Epithelial cell of prostate (primary cell): ENCODE measurements at places on chromosomes 2 and 18.

DNA sequence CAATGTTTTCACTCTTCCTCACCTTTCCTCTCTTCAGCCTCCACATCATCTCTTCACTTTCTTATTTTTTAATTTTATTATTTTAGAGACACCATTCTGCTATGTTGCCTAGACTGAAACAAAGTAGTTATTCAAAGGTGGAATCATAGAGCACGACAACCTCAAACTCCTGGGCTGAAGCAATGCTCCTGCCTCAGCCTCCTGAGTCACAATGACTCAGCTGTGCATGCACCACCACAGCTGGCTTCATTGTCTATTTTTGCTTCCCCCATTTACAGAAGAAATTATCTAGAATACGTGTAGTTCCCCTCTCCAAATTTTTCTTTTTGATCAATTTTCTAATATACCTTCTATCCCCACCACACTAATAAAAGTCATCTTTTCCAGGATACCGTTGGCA lies 911.5 kb upstream of the SOX11 start:
- DNase-seq = no peak

- no peak for DNase-seq
These were observed 5.9 kb upstream of the XRCC5 start for GRCh38 chr2:216103213-216103612.

- DNase-seq = no peak
These were observed 50.0 kb downstream of the C2orf42 start for GRCh38 chr2:70140791-70141211.

GRCh38 chr2:55555977-55556376 lies 36.5 kb downstream of the CFAP36 start:
- no peak for DNase-seq

GRCh38 chr2:77310416-77310815 lies 211.8 kb downstream of the LRRTM4 start:
- no peak for DNase-seq

GRCh38 chr18:39962546-39962945 lies 1992.5 kb upstream of the PIK3C3 start:
- no peak for DNase-seq

DNA sequence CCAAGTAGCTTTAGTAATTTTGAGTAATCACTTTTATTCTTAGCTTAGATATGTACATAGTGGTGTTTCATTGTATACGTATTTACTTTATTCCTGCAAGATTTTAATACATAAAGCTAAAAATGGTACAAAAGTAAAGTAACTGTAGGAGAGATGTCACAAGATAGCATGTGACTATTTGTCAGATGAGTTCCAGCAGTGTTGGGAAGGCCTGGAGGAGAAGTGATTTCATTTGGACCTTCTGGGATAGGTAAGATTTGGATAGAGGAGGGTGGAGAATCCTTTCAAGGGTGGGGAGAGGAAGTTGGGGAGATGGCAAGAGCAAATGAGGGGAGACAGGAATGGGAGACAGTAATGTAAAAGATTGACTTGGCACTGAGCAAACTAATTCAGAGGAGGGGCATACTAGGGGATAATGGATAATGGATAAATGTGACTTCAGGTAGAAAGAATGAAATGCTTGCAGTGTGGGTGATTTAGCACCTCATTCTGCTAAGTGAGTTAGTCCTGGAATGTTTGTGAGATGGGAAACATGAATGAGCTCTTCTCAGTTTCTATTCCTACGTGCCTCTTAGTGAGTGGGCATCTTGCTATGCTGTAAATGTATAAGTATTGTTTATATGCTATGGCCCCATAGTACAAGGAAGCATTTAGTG lies 10.5 kb downstream of the WDR43 start:
- no peak for DNase-seq

DNA sequence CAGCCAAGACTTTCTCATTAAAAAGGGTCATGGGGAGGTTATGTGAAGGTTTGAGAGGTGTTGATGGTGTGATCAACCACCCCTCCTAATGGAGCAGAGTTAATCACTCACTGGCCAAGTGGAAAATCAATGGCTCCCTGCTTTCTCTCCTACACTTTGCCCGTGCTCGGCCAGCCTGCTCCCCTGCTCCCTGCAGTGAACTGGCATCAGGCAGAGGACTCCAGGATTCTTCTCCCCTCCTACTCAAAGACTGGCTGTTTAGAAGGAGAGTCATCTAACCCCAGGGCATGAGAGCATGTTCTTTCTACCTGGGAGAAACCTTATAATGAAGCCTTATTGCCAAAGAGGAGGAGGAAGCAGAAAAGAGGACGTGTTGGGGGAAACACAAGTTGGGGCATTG lies 74.9 kb downstream of the SGPP2 start:
- DNase-seq = no peak

GRCh38 chr18:43405097-43405496 lies 127.8 kb upstream of the SYT4 start:
- no peak for DNase-seq

DNA sequence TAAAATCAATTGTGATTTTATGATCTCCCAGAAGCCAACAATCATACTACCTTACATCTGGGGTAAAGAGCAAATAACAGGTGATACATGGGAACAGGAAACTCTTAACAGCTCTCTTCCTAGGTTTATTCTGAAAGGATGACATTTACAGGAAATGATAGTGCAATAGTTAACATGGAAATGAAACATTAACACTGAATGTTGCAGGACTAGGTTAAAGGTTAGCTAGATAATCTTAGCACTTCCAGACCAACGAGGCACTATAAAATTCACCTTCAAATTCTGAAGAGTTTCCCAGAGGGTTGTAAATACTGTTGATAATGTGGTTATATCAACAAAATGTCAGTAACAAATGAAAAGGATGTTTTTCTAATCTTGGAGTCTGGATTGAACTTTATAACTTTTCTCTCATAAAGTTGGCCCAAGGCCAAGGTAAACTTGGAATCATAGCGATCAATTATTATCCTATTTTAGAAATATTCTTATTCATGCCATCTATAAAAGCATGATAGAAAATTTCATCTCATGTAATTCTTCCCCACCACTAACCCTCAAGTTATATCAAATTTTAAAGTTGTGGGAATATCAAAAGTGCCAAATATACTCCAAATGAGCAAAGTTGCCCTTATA lies 32.9 kb upstream of the GCG start:
- DNase-seq = no peak

DNA sequence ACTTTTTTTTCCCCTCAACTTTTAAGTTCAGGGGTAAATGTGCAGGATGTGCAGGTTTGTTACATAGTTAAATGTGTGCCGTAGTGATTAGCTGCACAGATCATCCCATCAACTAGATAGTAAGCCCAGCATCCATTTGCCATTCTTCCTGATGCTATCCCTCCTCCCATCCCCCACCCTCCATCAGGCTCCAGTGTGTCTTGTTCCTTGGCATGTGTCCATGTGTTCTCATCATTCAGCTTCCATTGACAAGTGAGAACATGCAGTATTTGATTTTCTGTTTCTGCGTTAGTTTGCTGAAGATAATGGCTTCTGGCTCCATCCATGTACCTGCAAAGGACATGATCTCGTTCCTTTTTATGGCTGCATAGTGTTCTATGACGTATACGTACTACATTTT lies 47.2 kb upstream of the STON1 start:
- DNase-seq = peak; percentile 46

DNA sequence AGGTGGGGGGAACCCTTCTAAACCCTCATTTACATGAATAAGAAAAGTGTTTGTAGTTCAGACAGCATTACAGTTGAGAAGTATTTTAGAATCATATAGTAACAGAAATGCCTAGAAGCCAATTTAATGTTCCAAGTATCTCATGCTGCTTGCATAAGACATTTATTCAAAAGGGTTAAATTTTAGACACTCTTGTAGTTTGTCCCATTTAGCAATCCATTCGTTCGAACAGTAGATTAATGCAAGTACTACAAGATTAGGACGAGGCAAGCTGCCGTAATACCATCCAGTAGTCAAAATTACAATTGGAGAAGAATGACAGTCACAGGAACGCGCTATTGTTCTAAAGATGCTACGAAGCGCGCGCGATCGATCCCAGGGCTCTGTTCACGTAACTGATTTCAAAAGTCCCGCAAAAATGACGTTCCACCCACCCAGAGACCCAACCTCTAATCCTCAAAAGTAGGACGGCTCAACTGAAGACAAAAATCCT lies 1.2 kb downstream of the TMEM237 start:
- DNase-seq = no peak

DNA sequence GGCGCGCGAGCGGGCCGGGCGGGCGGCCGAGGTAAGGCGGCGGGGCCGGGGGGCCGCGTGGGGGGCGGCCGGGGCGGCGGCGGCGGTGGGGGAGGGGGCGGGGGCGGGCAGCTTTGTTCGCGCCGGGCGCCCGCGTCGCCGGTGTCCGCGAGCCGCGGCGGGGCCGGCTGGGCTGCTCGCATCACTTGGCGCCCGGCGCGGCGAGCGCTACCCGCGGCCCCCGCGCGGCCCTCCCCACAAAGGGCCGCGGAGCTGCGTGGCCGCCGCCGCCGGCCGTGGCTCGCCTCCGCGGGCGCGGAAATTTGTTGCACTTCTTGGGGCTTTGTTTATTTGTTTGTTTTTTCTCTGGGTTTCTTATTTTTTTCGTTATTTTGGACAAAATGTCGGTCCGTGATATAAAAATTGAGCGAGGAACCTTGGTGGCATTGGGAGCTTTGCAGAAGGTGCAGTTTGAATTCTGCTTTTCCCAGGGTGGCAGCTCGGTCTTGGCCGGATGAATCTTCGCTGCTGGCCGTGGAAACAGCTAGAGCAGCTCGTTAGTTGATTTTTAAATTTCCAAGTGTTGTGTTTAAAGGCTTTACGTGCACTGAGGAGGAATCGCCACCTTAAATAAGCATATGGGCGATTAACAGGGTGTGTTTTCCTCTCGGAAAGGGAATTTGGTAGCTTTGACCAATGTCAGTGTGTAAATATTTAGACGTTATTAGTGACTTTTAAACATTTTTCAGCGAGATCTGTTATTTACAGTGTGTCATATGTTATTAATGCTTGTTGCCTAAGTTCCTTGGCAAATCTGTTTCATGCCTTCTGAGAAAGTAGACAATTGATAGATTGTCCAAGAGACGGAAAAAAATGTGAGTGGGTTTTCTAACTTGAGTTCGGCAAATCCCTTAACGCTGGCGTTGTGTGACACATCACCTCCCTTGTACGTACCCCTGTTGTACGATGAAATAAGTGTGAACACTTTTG lies 822 bp downstream of the UBE2E3 start:
- no peak for DNase-seq

DNA sequence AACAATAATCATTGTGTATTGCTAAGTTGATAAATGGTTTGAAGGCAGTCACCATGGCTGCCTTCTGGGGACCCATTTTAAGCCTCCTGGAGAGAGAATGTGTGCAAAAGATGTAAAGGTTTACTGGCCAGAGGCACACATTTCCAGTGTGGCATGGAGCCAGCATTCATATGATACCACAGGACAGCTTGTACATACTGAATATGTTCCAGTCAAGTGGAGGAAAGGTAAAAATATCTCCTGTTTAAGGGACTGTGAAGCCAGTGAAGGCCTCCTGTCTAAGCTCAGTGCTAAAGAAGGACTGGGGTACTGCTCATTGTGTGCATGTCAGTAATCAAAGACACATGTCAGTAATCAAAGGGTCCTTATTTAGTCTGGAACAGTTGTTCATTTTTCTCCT lies 119.2 kb downstream of the BABAM2 start:
- no peak for DNase-seq

GRCh38 chr2:238092486-238093035 lies 7.6 kb upstream of the ESPNL start:
- no peak for DNase-seq

DNA sequence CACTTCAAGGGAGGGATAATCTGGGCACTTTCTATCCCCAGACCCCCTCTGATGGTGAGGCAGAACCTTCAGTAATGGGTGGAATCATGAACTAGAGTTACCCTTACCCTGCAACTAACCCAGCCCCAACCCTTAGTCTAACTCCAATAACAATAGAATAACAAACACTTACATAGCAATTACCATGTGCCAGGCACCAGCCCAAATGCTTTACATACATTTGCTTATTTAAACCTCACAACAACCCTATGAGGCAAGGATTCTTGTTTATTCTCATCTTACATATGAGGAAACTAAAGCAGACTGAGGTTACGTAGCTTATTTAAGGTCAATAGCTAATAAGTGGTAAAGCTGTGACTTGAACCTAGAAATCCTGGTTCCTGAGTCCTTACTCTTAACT lies 132.8 kb downstream of the CYP26B1 start:
- DNase-seq = no peak

DNA sequence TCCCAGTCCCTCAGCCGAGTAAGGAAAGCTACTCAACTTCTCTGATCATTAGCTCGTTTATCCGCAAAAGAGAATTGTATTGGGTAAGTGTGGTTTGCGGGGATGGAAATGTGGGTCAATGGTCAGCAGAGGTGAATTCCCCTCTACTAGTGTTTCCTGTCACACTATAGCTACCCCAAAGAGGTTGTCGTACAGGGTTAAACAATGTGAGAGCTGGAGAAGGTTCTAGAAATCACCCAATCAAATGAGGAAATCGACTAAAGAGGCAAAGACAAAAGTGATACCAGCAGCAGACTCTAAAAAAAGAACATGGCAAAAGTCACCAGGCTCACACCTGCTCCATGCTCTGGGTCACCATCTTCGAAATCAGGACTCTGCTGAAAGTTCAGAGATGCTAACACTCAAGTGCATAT lies 144.7 kb upstream of the ITGA4 start:
- DNase-seq = no peak

GRCh38 chr2:182616471-182617393 lies 99.3 kb upstream of the DNAJC10 start:
- DNase-seq = no peak
